Activated CD4-positive, alpha-beta memory T cell treated with anti-CD3 and anti-CD28 coated beads, Interleukin-2, amount 10 ng/mL, durations not matched to agents 7 days and 5 days (primary cell): ENCODE measurements at places on chromosomes 6 and 20.

DNA sequence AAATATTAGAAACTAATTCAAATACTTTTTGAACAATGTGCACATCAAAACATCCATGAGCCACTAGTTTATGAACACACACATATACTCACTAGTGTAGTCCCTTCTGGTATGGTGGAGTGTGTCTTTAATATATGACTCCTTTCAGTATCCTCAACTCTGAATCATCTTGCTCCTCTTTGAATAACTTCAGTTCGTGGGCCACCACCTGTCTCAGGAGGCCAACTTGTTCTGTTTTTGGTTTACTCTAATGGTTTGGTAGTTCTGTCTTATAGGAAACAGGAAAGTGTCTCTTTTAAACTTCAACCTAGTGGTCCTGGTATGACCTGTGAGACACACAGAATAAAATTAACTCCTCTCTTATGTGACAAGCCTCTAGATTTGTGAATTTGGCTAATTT lies 55.6 kb downstream of the ZNF292 start:
- H3K27me3 ChIP-seq: no peaks in the 10 kb centered on the region
- no peak overlapping the region for H3K27ac ChIP-seq
- H3K36me3 ChIP-seq: peaks cover 32% of the 10 kb centered on the region
- H3K4me3 ChIP-seq: no peak overlapping the region

GRCh38 chr6:169142538-169142844 lies 111.2 kb downstream of the THBS2 start:
- H3K4me1 ChIP-seq: no peaks in the 10 kb centered on the region
- no peaks in the 10 kb centered on the region for H3K36me3 ChIP-seq
- H3K4me3 ChIP-seq: no peak overlapping the region
- no peak for DNase-seq
- no peaks in the 10 kb centered on the region for H3K27me3 ChIP-seq

DNA sequence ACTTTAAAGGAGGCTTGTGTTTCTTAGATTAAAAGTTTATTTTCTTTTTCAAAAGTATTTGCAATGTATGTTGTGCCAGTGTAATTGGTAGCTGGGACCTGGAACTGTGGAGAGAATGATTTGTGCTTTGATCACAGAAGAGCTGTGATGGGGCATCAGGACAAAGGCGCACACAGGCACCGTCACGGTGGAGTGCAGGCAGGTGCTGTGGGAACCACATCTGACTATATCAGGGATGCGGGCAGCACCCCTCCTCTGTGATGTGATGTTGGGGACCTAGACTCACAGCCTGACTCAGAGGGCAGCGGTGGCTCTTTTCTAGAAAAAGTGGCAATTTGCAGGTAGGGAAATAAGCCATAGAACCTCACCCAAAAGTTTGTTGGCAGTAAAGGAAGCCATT lies 34.5 kb downstream of the SYTL3 start:
- no peaks in the 10 kb centered on the region for H3K27me3 ChIP-seq
- H3K4me1 ChIP-seq: peaks cover 44% of the 10 kb centered on the region
- H3K36me3 ChIP-seq: peaks cover 77% of the 10 kb centered on the region
- no peak overlapping the region for H3K4me3 ChIP-seq
- H3K27ac ChIP-seq: peak overlapping the region; percentile 12

DNA sequence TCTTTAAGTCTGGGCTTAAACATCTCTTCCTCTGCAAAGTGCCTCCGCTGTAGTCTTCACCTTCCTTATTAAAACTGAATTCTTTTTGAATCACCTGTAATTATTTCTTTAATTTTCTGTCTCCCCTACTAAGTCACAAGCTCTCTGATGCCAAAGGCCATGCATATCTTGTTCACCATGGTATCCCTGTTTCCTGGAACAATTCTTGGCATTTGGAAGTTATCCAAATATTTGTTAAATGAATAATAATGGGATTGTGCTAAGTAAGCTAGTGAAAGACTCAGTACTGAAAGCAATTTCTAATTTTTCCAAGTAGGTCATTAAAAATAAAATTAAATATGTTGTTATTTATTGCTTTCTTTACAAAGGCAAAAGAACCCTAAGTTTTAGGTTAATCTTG lies 12.2 kb downstream of the SNAP91 start:
- no peaks in the 10 kb centered on the region for H3K4me1 ChIP-seq
- no peak overlapping the region for H3K27ac ChIP-seq

GRCh38 chr20:47496118-47496517 lies 5.6 kb upstream of the NCOA3 start:
- H3K4me3 ChIP-seq: no peak overlapping the region
- peaks cover 74% of the 10 kb centered on the region for H3K4me1 ChIP-seq
- H3K36me3 ChIP-seq: peaks cover 6% of the 10 kb centered on the region
- no peaks in the 10 kb centered on the region for H3K27me3 ChIP-seq
- DNase-seq: no peak
- no peak overlapping the region for H3K27ac ChIP-seq
